ENCODE measurements at places on chromosomes 4 and X.

GRCh38 chr4:10605031-10605430 lies 79.5 kb downstream of the CLNK start:
- DNase-seq = no peak

- DNase-seq = no peak
Measured at GRCh38 chrX:67568769-67569168, 24.9 kb downstream of the AR start.

- DNase-seq = no peak
Measured at GRCh38 chrX:16488959-16489358, 161.0 kb upstream of the S100G start.

DNA sequence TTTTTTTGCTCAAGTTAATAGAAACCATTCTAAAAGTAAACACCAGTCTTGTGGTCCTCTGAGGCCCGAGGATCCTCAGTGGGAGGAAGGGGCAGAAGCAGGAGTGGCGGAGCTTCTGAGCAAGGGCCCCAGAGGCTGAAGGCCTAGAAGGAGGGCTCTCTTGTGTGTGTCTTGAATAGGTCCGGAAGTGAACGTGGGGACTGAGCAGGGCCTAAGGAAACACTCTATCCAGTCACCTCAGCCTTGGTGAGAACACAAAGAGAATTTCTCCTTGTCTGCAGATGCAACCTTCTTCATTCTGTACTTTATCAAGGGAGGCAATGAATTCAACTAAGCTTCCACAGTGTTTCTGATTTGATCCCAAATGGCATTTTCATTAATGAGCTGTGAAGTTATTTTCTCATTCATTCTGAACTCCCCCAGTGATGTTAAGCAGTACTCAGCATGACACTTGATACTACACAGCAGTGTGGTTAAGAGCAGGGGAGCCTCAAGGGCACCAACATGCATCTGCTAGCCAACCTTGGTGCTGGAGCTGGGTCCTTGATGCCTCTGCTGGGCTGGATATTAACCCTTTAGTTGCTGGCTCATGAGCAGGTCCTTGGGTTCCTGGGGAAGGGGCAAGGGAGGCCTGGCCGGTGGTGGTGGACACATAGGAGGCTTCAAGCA lies 64.7 kb downstream of the RBM47 start:
- DNase-seq = no peak

GRCh38 chr4:145098675-145099037 lies 545 bp downstream of the ABCE1 start:
- peak; percentile 18 for DNase-seq

All from GM12864 (cell line).